Activated CD8-positive, alpha-beta memory T cell treated with anti-CD3 and anti-CD28 coated beads for 4 hours (primary cell): ENCODE measurements at places on chromosomes 3 and 15.

- no peak for DNase-seq
These were observed 134.9 kb downstream of the EPHB1 start for GRCh38 chr3:134929976-134930375.

DNA sequence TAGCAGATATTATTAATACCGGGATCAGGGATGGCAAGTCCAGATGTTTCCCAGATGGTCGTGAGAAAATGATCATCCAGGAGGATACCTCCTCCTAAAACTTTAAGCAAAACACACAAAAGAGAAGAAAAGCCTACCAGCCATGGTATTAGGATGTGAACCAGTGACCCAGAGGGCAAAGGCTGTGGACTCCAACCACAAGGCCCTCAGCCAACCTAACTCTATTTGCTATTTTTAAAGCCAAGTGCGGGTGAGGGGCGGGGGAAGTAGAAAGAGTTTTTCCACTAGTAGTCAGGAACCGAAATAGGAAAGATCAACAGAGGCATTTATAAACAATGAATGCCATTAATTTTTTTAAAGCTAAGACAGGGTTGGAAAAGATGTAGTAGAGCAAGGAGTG lies 77.4 kb downstream of the STAC start:
- DNase-seq = no peak

DNA sequence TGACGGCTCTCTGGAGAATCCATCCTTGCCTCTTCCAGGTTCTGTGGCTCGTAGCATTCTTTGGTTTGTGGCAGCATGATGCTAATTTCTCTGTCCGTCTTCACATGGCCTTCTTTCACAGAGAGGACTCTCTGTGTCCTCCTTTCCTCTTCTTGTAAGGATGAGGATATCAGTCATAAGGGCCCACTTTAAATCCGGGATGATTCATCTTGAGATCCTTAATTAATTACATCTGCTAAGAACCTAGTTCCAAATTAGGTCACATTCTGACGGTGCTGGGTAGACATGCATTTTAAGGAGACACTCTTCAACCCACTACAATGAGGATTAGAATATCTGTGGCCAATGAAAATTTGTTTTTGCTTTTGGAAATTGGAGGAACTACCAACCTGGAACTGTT lies 15.7 kb upstream of the GXYLT2 start:
- DNase-seq = no peak

- DNase-seq = no peak
These were observed 79.5 kb downstream of the DPH6 start for GRCh38 chr15:35466476-35466875.

GRCh38 chr15:85745023-85745422 lies 49.7 kb downstream of the KLHL25 start:
- no peak for DNase-seq

- DNase-seq = no peak
These were observed 47.7 kb upstream of the GYG1 start for GRCh38 chr3:148943506-148944205.

DNA sequence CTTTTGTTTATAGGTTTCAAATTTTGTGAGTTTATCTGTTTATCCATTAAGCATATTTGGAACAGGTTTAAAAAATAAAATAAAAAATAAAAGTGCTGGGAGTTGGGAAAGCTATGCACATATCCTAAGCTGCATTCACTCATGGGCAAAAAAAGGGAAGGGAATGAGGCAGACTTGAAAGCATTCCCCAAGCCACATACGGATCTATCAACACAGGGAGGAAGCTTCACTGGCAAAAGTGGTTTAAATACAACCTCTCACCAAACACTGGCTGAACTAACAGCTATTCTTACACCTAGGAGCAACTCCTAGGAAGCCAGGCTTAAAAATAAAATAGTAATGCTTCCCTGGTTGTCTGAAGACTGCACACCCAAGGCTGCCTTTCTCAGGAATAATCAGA lies 101.2 kb downstream of the PCCB start:
- DNase-seq = no peak

DNA sequence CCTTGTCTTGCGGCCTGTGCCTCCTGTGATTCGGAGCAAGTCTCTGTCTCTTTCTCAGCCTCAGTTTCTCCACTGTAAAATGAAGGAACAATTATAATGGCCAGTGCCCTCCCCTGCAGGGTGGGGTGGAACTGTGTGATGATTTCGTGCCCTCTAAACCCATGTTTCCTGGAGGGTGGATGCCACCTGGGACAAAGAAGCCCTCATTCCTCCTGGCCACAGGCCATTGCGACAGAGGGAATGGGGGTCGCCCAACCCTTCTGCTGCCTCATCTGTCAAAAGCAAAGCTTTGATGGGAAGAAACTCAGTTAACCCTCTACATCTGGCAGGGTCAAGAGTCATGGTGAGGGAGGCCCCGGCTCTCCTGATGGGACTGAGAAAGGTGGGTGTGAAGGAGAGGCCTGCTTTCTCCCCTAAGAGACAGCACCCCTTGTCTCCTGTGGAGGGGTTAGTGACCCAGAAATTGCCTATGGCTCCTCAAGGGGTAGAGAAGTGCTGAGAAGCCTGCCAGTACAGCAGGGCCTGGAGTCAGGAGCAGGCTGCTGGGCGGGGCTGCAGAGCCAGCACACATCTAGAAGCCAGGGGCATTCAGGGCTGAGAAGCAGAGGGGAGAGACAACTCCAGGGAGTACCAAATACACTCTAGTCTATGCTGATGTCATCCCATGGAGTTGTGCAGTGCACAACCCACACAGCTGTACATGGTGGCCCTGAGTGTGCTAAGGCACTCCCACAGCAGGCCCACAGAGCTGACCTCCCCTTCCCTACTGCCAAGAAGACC lies 61.0 kb downstream of the PLXNA1 start:
- no peak for DNase-seq

GRCh38 chr15:90365414-90366055 lies 13.5 kb downstream of the ZNF774 start:
- DNase-seq = no peak

- no peak for DNase-seq
These were observed 529.9 kb upstream of the ROBO1 start for GRCh38 chr3:80297720-80298119.
